ENCODE measurements at places on chromosomes 1 and 21. TPM values are rescaled to one million over a fixed set of nuclear protein-coding genes. Genes with fewer than 3 reads are reported as not detected.

DNA sequence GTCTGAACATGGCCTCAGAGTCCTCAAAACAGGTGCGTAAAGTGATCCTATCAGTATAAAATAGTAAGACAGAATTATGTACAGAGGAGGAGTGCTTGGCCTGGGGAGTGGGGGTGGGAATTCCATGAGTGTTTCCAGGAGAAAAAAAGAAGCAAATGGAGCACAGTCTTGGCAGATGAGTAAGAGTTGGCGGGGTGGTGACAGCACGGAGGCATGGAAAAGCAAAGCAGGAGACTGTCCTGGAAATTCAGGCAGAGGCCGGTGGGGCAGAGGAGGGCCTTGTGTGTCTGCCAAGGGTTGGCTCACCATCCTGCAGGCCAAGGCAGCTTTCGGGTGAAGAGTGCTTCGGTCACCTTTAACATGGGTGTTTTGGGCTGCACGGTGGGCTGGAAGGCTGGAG, 63.4 kb downstream of the OPTC start:
- DNase-seq, result peak; percentile 85

- no peak for DNase-seq
Observed at GRCh38 chr1:192654591-192655251, 18.8 kb downstream of the RGS13 start.

DNA sequence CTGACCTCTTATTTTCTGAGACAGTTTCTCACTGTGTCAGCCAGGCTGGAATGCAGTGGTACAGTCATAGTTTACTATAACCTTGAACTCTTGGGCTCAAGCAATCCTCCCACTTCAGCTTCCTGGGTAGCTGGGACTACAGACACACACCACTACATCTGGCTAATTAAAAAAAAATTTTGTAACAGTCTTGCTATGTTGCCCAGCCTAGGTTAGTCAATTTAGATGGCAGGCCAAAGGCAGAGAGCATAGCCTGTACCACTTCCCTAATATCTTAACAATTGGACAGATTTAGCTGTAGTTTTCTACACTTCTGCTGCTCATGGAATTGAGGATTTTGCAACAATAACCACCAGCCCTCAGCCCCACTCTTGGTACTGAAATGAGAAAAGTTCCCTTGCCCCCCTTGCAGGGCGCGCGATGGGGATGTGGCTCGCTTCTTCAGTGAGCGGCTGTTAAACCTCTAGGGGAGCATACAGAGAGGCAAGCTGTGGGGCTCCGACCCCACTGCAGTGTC, 34.9 kb upstream of the PTGFRN start:
- DNase-seq, result no peak

BSND gene
- not detected for total RNA-seq

MARCKSL1 gene
- total RNA-seq, result 50.1 TPM

GRCh38 chr1:167328816-167329483, 108.3 kb downstream of the POU2F1 start:
- DNase-seq, result peak; percentile 54

DISC1 gene
- total RNA-seq, result 10.7 TPM

DNA sequence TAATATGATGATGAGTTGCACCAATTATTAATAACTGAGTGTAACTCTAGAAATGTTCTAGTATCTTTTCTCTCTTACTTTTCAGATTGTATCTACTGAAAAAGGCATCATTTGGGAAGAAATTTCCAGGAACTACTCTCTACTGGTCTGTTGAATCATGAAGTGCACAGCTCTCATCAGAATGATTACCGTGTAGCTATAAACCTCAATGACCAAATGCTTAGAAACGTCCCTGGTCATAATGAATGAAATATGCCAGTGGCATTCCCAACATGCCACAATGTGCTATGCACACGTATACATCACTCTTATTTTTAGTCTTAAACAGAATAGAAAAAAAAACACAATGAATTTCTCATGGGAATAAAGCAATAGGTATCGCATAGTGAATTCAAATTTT, 534.3 kb upstream of the OLFM3 start:
- DNase-seq, result no peak

GRCh38 chr1:208691012-208691411, 446.8 kb upstream of the PLXNA2 start:
- DNase-seq, result no peak

- DNase-seq, result peak; percentile 11
Observed at GRCh38 chr1:107326824-107327445, 186.1 kb downstream of the NTNG1 start.

GRCh38 chr1:5747426-5748285, 244.6 kb downstream of the NPHP4 start:
- no peak for DNase-seq

GRCh38 chr1:160904783-160905616, 20.0 kb upstream of the ITLN1 start:
- no peak for DNase-seq

ACKR1 gene
- 2.7 TPM for total RNA-seq

GRCh38 chr1:202968895-202969295, 1.8 kb upstream of the CYB5R1 start:
- peak; percentile 80 for DNase-seq

LEFTY1 gene
- total RNA-seq, result 0.44 TPM

GRCh38 chr1:237145379-237146135, 103.6 kb downstream of the RYR2 start:
- no peak for DNase-seq

ADORA3 gene
- 0.58 TPM for total RNA-seq

- no peak for DNase-seq
Observed at GRCh38 chr21:17238468-17238867, 274.4 kb upstream of the CXADR start.

- no peak for DNase-seq
Observed at GRCh38 chr1:187034501-187034900, 205.8 kb downstream of the PLA2G4A start.
